ENCODE measurements at places on chromosomes 7 and 10. TPM values are rescaled to one million over a fixed set of nuclear protein-coding genes. Genes with fewer than 3 reads are reported as not detected.

POU6F2 gene
- total RNA-seq, result not detected

GARIN1A gene
- 1.3 TPM for total RNA-seq

DMBT1 gene
- total RNA-seq, result 0.13 TPM

PNLIPRP3 gene
- not detected for total RNA-seq

CCDC172 gene
- not detected for total RNA-seq

AASS gene
- 34.3 TPM for total RNA-seq

RPEL1 gene
- total RNA-seq, result not detected

MKRN1 gene
- total RNA-seq, result 76.5 TPM

CYP2C8 gene
- total RNA-seq, result 0.07 TPM

RAB18 gene
- 38.6 TPM for total RNA-seq

PIK3CG gene
- total RNA-seq, result 0.03 TPM

PCLO gene
- 0.03 TPM for total RNA-seq

OR2A1 gene
- total RNA-seq, result 0.07 TPM

RGR gene
- not detected for total RNA-seq

PLXDC2 gene
- 12.7 TPM for total RNA-seq

PVRIG gene
- not detected for total RNA-seq

PON3 gene
- 0.13 TPM for total RNA-seq

GSAP gene
- 4.2 TPM for total RNA-seq

RBP3 gene
- not detected for total RNA-seq

FAM20C gene
- total RNA-seq, result 72.9 TPM
